ENCODE measurements at places on chromosomes 12 and 14.

GRCh38 chr12:123989753-123990152, 16.7 kb downstream of the ZNF664 start:
- DNase-seq, result no peak

DNA sequence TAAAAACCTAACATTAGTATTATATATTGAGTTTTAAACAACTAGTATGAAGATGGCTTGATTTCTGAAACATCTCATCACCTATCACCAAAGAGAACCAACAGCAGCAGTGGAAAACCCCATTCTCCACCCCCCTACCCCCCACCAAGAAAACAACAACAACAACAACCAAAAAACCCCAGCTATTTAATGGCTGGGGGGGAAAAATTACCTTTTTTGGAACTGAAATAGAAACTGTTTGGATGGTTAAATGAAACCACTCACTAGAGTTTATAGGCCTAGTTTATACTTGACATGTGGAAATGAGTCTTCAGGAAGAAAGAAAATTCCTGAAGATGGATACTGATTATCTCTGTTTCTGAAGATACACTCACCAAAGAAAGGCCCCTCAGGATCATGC, 30.3 kb downstream of the PPP2R5E start:
- no peak for DNase-seq

DNA sequence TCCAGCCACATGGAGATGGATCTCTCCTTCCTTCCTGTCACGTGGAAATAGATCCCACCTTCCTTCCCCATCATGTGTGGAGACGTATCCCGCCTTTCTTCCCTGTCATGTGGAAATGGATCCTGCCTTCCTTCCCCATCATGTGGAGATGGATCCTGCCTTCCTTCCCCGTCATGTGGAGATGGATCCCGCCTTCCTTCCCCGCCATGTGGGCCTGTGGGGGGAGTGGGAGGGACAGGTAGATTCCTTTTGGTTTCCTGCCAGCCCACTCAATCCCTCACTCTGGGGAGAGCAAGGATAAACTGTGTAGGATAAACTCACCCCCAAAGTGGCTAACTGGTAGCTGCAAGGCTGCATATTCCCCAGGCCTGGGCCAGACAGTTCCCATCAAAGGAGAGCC, 31.7 kb upstream of the TDRD9 start:
- DNase-seq, result no peak

DNA sequence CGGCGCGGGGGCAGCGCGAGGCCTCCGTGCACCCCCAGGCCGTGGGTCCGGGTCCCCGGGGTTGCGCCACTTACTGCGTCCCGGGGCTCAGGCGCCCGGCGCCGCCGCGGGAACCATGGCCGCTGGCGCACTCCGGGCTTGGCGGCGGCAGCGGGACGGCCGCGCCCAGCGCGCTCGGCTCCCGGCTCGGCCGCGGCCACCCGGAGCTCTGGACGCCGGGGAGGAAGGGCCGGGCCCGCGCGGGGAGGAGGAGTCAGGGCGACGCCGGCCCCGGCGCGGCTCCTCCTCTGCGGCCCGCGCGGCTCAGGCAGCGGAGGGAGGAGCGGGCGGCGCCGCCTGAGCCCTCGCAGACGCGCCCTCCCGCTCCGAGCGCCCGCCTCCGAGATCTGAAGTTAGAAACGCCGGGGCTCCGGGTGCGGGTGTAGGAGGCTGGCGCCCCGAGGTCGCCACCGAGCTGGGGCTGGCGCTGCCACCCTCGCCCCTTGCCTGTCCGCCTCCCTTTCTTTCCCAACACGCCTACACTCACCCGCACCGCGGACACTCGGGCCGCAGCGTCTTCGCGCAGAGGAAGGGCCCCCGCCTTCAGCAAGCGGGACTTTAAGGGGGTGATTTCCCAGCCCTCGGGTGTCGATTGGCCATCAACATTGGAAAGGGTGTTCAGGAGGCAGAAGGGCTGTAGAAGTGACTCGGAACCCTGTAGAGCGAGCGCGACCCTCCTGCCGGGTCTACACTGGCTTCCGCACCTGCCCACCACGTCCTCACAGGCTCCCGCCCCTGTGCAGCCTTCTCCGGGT, at the start of gene NIN:
Gene NIN (minus strand): TSS at position 231 of the 794 bp plus-strand sequence. CDS start 9,106 bp downstream, outside the sequence.
- peak; percentile 84 for DNase-seq

- DNase-seq, result no peak
Measured at GRCh38 chr12:3213188-3213587, 136.0 kb downstream of the TSPAN9 start.

DNA sequence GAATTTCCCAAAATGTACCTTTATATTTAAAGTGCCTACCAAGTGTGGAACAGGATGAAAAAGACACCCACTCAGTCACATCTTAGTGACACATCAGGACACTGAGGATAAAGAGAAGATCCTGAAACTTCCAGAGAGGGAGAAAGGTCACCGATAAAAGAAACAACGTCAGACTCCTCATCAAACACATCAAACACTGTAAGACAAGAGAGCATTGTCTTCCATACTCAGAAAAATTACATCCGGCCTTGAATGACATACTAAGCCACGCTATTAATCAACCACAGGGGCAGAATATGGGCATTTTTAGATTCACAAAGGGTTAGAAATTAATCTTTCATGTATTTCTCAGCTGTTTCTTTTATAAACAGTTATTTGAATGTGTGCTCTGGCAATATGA, 490.3 kb downstream of the APAF1 start:
- DNase-seq, result no peak

DNA sequence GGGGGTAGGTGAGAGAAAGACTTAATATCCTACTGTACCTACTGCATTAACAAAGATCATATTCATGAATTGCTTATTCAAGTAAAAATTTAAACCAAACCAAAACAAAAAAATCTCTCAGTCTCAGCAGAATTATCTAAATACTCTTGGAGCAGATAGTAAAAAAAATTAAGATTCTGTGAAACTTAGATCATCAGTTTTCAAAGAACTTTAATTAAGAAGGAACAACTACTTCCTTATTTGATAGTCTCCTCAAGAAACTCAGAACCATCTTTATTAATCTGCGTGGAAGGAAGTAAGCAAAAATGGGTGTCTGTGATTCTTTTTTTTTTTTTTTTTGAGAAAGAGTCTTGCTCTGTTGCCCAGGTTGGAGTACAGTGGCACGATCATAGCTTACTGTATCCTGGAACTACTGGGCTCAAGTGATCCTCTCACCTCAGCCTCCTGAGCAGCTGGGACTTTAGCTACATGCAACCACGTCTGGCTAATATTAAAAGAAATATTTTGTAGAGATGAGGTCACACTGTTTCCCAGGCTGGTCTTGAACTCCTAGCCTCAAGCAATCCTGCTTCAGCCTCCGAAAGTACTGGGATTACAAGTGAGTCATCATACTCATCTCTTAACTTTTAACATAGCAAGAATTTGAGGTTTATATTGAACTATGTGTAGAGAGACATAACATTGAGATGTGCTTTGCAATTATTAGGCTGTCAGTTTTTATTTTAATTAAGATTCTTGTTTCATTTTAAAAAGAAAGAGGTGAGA, 37.4 kb downstream of the GAS2L3 start:
- no peak for DNase-seq

DNA sequence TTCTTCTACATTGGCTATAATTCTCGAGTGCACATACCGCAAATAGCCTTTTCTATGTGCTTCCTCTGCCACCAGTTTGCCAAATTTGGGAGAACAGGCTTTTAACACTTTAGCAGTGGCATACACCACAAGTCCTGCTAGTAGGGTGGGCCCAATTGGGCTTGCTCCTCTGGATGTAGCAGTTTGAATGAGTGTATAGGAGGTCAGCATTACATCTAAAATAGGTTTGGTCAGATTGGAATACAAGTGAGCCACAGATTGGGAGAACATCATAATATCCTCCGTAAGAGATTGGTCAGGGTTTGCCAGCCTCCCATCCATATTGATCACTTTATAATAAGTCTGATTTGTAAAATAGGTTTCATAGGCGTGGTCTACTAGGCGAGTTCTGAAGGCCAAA, 902 bp downstream of the ABCD2 start:
- no peak for DNase-seq

GRCh38 chr14:37591311-37591940, 3.6 kb downstream of the FOXA1 start:
- peak; percentile 61 for DNase-seq

- no peak for DNase-seq
Measured at GRCh38 chr14:87334997-87335685, 657.8 kb downstream of the GALC start.

- DNase-seq, result peak; percentile 63
Measured at GRCh38 chr12:105705765-105706164, 375.3 kb downstream of the C12orf75 start.

- DNase-seq, result no peak
Measured at GRCh38 chr12:1147821-1148220, 156.8 kb downstream of the ERC1 start.

GRCh38 chr14:72686832-72687231, 207.1 kb downstream of the DPF3 start:
- no peak for DNase-seq

DNA sequence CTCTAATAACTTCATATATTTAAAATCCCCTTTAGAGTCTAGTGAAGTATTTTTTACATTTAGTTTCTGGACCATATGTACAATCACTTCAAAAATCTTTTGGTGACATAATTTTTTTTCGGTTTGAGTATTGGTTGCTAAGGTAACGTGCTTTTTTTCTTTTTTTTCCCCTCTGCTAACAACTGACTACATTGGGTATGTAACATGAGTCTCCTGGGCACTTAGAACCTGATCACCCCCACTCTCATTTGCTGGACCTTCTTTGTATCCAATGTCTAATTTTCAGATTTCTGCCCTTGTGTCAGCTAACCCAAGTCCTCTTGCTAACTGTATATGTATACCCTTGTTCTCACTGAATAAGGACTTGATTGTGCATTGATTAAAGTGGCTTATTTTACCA, 592.9 kb upstream of the FLRT2 start:
- DNase-seq, result no peak

Data from nephron progenitor cell (in vitro differentiated cells).